Fibroblast of lung (primary cell): ENCODE measurements at places on chromosomes 2 and 18. TPM values are rescaled to one million over a fixed set of nuclear protein-coding genes. Genes with fewer than 3 reads are reported as not detected.

RAD51AP2 gene
- total RNA-seq, result under 0.01 and 0.17 TPM in 2 replicates

RIT2 gene
- not detected in 2 replicates for total RNA-seq

HAAO gene
- 2.8 and 4.1 TPM in 2 replicates for total RNA-seq

RFTN2 gene
- 6.9 and 10.2 TPM in 2 replicates for total RNA-seq

CDK15 gene
- 1.3 and 5.1 TPM in 2 replicates for total RNA-seq

ST3GAL5 gene
- 10.3 and 10.9 TPM in 2 replicates for total RNA-seq

ASPRV1 gene
- 0.26 and 0.33 TPM in 2 replicates for total RNA-seq

NAPG gene
- total RNA-seq, result 30.8 and 33.7 TPM in 2 replicates

PID1 gene
- 8.2 and 29.6 TPM in 2 replicates for total RNA-seq

CYP27C1 gene
- total RNA-seq, result not detected in 2 replicates

MROH2A gene
- total RNA-seq, result not detected in 2 replicates

IL1RL2 gene
- 2.6 and 3.1 TPM in 2 replicates for total RNA-seq

GPR148 gene
- not detected in 2 replicates for total RNA-seq

UCN gene
- 1.2 and 1.3 TPM in 2 replicates for total RNA-seq

UBR3 gene
- total RNA-seq, result 28.2 and 39.5 TPM in 2 replicates

NAB1 gene
- 46.6 and 46.7 TPM in 2 replicates for total RNA-seq

SPATA3 gene
- not detected in 2 replicates for total RNA-seq

TEKT4 gene
- not detected in 2 replicates for total RNA-seq

NOSTRIN gene
- 0.50 TPM in 1 of 2 replicates, not detected in the other for total RNA-seq

CHRNA1 gene
- total RNA-seq, result 0.33 TPM in 1 of 2 replicates, not detected in the other

ZEB2 gene
- total RNA-seq, result 68.8 and 91.0 TPM in 2 replicates

ADD2 gene
- total RNA-seq, result 2.5 and 2.6 TPM in 2 replicates

COLEC12 gene
- 24.8 and 60.6 TPM in 2 replicates for total RNA-seq

MAL gene
- total RNA-seq, result under 0.01 TPM in 1 of 2 replicates, not detected in the other

FHOD3 gene
- 3.1 and 28.2 TPM in 2 replicates for total RNA-seq

MAP2 gene
- total RNA-seq, result 15.7 and 51.0 TPM in 2 replicates

CXCR1 gene
- total RNA-seq, result not detected in 2 replicates

SERPINB12 gene
- not detected in 2 replicates for total RNA-seq

HOXD13 gene
- not detected in 2 replicates for total RNA-seq

PASK gene
- 1.5 TPM in 2 replicates for total RNA-seq

ANKRD62 gene
- not detected in 2 replicates for total RNA-seq

APCDD1 gene
- 4.9 and 17.3 TPM in 2 replicates for total RNA-seq

DYSF gene
- under 0.01 TPM in 1 of 2 replicates, not detected in the other for total RNA-seq

CELF4 gene
- total RNA-seq, result 0.17 TPM in 1 of 2 replicates, not detected in the other

FEV gene
- total RNA-seq, result not detected in 2 replicates

SLC5A7 gene
- total RNA-seq, result not detected in 2 replicates

NBAS gene
- 124 and 133 TPM in 2 replicates for total RNA-seq

TMEFF2 gene
- total RNA-seq, result 0.26 and 0.33 TPM in 2 replicates

AFTPH gene
- total RNA-seq, result 38.0 and 43.3 TPM in 2 replicates

SLC38A11 gene
- 0.26 and 0.50 TPM in 2 replicates for total RNA-seq

LINC00305 gene
- not detected in 2 replicates for total RNA-seq

MYOM1 gene
- total RNA-seq, result 0.26 and 0.83 TPM in 2 replicates

SPOPL gene
- total RNA-seq, result 15.2 and 15.7 TPM in 2 replicates

MOGAT1 gene
- not detected in 2 replicates for total RNA-seq

REG3A gene
- total RNA-seq, result not detected in 2 replicates

FAM110C gene
- 0.26 TPM in 1 of 2 replicates, not detected in the other for total RNA-seq

C2orf78 gene
- total RNA-seq, result not detected in 2 replicates

SRD5A2 gene
- not detected in 2 replicates for total RNA-seq

CRIM1 gene
- total RNA-seq, result 135 and 364 TPM in 2 replicates

XDH gene
- under 0.01 and 0.50 TPM in 2 replicates for total RNA-seq

TWIST2 gene
- 36.0 and 118 TPM in 2 replicates for total RNA-seq

IGFBP5 gene
- total RNA-seq, result 783 and 1,100 TPM in 2 replicates

CIB4 gene
- not detected in 2 replicates for total RNA-seq

DLX2 gene
- total RNA-seq, result not detected in 2 replicates

IL18R1 gene
- 0.50 and 5.4 TPM in 2 replicates for total RNA-seq

LDLRAD4 gene
- total RNA-seq, result under 0.01 TPM in 1 of 2 replicates, not detected in the other

SAG gene
- not detected in 2 replicates for total RNA-seq

TRABD2A gene
- total RNA-seq, result 10.8 and 14.4 TPM in 2 replicates

CREG2 gene
- under 0.01 and 0.50 TPM in 2 replicates for total RNA-seq
